ENCODE measurements at places on chromosomes 3 and 15. TPM values are rescaled to one million over a fixed set of nuclear protein-coding genes. Genes with fewer than 3 reads are reported as not detected.

Gene BAHD1
- polyA plus RNA-seq: 13.3 TPM

Gene GP5
- polyA plus RNA-seq: not detected

Gene MORC1
- polyA plus RNA-seq: not detected

Gene SLC15A2
- polyA plus RNA-seq: 9.0 TPM

Gene TLR9
- polyA plus RNA-seq: not detected

Gene C3orf22
- polyA plus RNA-seq: not detected

Gene C3orf18
- 14.9 TPM for polyA plus RNA-seq

Gene EOGT
- polyA plus RNA-seq: 7.2 TPM

Gene COLQ
- polyA plus RNA-seq: 1.2 TPM

Gene WDR93
- polyA plus RNA-seq: 1.2 TPM

Gene CXCR6
- polyA plus RNA-seq: 0.39 TPM

Gene SLC28A1
- 51.2 TPM for polyA plus RNA-seq

Gene TRIM42
- not detected for polyA plus RNA-seq

Gene MED12L
- 0.13 TPM for polyA plus RNA-seq

Gene EIF1B
- polyA plus RNA-seq: 97.8 TPM

Gene ZIC1
- polyA plus RNA-seq: not detected

Gene SLC24A5
- polyA plus RNA-seq: not detected

Gene DPPA2
- polyA plus RNA-seq: not detected

Gene PLA2G4D
- not detected for polyA plus RNA-seq

Gene MST1R
- 0.30 TPM for polyA plus RNA-seq

Gene C3orf85
- 40.4 TPM for polyA plus RNA-seq

Gene GOLGA6D
- not detected for polyA plus RNA-seq

Gene EXD1
- polyA plus RNA-seq: not detected

Gene KIF15
- polyA plus RNA-seq: 0.32 TPM

Gene FAM107A
- polyA plus RNA-seq: 52.5 TPM

Gene DYNLT2B
- polyA plus RNA-seq: 41.8 TPM

Gene SAMMSON
- not detected for polyA plus RNA-seq

Gene KBTBD8
- polyA plus RNA-seq: 0.43 TPM

Measured in kidney (tissue), 22 donors.